ENCODE measurements at places on chromosomes 12 and 14.

DNA sequence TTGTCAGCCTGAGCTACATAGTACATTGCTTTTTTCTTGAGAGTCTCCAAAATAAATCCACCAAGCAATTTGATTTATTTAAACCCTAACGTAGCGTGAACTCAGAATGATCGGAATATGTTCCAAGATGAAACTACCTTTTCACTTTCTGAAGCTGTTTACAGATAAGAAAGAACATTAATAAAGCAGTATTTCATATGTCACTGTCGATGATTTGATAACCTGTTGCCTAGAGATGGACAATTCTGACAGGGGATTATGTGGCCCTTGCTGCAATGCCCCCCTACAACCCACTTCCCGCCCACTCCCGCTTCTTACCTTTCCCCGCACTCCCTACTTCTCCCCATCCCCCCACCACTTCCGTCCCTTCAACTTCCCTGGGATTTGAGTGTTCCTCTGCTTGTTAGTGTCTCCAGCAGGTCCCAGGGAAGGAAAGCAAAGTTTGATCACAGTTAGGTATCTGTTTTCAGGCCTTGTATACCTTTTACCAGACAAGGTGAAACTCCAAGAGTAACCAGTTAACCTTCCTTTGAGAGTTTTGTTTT lies 229.2 kb upstream of the HMGA2 start:
- DNase-seq = no peak

DNA sequence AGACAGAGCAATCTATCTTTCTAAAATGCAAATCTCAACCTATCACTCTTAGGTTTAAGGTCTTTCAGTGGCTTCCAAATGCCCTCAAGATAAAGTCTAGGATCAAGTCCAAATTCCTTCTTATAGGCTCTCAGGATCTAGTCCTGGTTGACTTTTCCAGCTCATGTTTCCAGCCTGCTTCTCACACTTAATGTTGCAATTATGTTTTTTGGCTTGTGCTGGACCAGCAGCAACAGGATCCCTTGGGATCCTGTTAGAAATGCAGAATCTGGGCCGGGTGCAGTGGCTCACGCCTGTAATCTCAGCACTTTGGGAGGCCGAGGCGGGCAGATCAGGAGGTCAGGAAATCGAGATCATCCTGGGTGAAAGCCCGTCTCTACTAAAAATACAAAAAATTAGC lies 10.6 kb downstream of the GPR33 start:
- DNase-seq = no peak

DNA sequence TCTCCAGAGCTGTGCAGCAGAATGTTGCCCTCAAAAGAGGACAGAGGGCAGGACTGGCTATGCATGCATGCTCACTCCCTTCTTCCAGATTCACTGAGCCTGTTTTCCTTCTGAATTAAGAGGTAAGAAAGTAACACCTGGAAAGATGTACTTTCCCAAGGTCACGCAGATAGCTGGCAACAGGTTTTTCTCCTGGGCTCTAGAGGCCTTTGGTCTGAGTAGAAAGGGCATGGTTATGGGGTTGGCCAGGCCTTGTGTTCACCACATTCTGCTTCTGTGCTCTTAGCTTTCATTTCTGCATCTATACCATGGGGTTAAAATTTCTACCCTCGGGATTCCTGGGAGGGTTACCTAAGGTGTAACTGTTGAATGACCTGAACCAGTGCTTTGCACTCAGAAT lies 57.5 kb downstream of the RASSF3 start:
- DNase-seq = no peak

- peak; percentile 57 for DNase-seq
These were observed 833 bp upstream of the BHLHE41 start for GRCh38 chr12:26125400-26126339.

DNA sequence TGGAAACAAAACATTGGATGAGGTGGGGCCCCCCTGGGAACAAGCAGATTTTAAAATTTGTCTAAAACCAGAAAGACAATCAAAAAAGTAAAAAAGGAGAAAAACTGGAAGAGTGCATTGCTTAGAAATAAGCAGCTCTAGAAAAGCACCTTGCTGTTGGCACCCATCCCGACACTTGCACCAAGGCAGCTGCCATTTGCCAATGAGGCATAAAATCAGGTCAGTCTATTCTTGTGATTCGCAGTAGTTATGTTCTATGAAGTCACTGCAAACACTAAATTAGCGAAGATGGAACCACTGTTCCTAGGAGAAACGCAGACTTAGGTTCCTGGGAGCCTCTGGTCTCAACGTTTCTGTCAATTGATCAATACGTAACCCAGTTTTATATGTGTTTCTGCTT lies 16.2 kb downstream of the VPS33A start:
- DNase-seq = no peak

DNA sequence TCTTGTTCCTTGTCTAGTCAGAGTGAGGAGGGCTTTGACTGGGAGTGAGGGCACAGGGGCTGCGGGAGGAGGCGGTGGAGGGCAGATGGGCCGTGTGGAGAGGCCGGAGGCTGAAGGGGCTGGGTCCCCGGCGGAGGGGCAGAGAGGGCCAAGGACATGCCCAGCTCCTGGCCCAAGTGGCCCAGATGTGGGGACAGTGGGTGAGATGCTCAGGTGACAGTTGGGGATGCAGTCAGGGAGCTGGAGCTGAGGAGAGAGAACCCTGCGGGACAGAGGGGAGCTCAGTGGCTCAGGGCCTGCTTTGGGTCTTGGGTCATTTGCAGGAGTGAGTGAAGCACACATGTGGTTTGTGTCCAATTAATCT lies 26.5 kb upstream of the PLD4 start:
- DNase-seq = no peak

DNA sequence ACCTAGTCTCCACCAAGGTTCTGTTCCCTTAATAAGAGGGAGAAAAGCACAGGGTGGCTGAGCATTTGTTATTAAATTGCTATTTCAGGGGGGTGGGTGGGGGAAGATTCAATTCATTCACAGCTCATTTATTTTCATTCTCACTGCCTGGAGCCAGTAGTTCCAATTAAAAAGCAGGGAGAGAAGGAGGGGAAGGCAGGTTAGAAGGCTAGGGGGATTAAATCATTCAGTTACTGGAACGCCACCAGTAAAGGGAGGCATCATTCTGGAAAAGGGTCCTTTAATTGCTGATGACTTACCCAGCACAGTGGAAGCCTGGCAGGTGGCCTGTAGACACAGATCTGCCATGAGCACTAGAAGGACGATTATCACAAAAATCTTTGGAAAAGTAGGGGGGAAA lies 47.4 kb downstream of the NIN start:
- no peak for DNase-seq

DNA sequence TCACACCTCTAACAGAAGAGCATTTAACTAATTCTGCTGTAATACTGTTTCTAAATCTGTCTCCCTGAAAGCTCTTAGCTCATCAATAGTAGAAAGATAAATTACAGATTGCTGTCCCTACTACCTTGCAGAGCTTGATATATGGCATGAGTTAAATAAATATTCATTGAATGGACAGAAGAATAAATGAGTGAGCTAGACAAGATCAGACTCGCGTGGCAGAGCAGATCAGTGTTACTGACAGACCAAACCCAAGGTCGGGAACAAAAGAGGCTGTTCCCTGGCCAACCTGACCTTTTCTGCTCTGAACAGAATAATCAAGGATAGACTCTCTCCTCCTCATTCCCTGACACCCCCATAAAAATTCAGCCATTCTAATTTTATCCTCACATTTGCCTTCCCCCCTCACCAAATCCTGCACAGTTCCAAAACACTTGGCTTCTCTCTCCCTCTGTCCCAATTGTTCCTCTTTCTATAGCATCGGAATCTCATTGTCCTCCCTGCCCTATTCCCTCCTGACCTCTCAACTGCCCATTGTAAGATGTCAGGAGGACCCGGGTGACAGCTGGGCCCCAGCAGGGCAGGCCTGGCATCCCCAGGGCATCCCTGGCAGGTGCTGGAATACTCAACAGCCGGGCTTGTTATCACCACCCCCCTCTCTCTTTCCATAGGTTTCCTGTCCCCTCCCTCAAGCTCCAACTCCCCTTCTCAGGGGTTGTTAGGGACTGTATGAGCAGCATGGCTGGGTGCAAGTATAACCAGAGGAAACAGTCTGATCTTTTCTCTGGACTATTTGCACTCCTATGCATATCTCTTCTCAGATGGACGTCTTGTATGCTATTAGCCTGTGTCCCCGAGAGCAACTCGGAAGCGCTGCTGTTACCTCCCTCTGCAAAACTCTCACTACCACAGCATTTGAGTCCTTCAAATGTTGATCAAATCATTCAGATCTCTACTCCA lies 19.9 kb downstream of the NEUROD4 start:
- no peak for DNase-seq

GRCh38 chr14:40599725-40600124 lies 1007.0 kb upstream of the LRFN5 start:
- DNase-seq = no peak
